Stimulated activated CD4-positive, alpha-beta T cell treated with anti-CD3 and anti-CD28 coated beads, Interleukin-15, amount 100 ng/mL, for 1 hour (primary cell): ENCODE measurements at places on chromosomes 5 and 9.

- DNase-seq = no peak
Measured at GRCh38 chr5:4995014-4995413, 145.1 kb upstream of the ADAMTS16 start.

- no peak for DNase-seq
Measured at GRCh38 chr9:84301851-84302250, 38.7 kb downstream of the SLC28A3 start.

GRCh38 chr5:155027993-155028629, 14.6 kb downstream of the KIF4B start:
- DNase-seq = no peak

DNA sequence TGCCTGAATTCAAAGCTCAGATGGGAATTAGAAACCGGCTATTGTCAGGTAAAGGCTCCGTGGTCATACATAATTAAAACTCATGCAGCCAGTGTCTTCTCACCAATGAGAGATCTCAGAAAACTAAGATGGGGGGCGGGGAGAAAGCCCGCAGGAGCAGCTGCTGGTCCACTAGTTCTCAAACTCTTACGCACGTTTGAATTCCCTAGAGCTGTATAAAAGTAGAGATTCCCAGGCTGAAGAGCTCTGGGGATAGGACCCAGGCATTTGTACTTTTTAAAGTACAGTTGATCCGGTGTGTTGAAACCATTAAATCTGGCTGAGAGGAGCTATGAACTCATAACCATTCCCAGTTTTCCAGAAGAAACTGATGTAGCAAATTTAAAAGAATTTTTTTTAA, 68.5 kb downstream of the FRMD3 start:
- DNase-seq = no peak

GRCh38 chr9:111034898-111035539, 3.3 kb downstream of the LPAR1 start:
- no peak for DNase-seq

DNA sequence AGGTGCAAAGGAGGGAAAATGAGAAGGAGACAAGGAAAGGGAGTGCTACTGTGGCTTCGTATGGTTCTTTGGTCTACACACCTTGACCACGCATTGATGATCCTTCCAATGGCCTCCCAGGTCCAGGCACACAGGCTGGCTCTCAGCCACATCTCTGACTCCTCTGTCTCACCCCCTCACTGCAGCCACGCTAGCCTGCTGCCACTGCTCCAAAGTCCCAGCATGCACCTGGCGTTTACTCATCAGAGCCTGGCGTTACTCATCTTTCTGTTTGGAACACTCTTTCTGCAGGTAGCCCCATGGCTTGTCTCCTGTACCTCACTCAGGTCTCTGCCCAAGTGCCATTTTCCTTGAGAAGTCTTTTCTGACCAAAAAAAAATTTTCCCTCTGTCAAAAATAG, 195.5 kb downstream of the SNCAIP start:
- DNase-seq = no peak

- no peak for DNase-seq
Measured at GRCh38 chr5:137296213-137296781, 202.8 kb downstream of the SPOCK1 start.

DNA sequence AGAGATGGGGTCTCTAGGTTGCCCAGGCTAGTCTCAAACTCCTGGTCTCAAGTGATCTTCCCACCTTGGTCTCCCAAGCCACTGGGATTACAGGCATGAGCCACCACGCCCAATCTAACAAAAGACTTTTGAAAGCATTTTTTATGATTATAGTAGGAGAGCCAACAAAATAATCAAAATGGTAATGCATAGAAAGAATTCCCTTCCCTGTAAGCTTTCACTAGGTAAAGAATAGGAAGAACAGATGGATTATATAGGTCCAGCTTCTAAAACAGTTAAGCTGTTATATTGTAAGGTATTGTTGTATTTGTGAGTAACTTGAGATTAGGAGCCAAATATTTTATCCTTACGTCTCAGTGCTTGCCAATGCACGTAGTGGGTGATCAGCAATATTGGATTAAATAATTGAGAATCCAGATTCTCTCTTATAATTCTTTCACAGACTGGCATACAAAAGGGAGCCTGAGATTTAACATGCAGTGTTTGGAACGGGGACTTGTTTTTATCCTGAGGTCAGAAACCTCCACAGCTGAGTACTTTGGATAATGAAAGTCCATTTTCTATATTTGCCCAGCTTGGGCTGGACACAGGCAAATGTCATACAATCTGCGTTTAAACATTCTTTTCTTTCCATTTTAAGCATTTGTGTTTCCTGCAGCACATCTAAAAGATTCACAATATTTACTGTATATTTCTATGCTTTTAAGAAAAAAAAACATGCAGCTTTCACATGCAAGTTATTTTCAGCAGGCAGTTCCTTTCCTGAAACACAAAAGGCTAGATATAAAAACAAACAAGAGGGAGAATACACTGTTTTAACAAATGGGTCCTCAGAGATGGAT, 238.4 kb downstream of the ARRDC3 start:
- DNase-seq = no peak

DNA sequence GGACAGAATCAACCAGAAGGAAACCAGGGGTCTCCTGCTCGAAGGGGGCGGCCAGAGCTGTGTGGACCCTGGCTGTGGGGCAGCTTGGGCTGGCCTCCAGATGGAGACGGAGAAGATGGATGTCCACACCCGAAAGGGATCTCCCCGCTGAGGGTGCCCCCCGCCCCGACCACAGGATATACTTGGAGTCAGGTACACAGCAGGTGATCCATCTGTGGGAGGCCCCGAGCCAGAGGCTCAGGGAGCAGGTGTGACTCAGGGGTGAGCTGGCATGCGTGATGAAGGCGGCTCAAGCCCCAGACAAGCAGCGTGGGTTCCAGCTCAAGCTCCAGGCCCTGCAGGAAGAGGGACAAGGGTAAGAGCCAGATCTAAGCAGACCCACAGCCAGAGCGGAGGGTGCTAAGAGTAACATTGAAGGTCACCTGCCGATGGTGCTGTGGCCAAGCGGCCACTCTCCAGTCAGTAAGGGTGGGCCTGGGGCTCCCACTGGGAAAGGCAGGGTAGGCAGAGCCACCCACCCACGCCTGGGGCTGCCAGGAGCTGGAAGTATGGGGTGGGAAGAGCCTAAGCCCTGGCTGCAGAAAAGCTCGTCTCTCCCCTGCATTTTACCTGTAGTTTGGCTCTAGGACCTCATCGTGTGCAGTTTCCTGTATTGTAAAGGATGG, 30.6 kb upstream of the MVB12B start:
- DNase-seq = no peak

GRCh38 chr5:123817267-123817666, 305.3 kb downstream of the CSNK1G3 start:
- DNase-seq = no peak

GRCh38 chr5:142006363-142007236, 6.2 kb downstream of the GNPDA1 start:
- DNase-seq = no peak

- DNase-seq = no peak
Measured at GRCh38 chr9:33818847-33819500, 2.0 kb downstream of the UBE2R2 start.

DNA sequence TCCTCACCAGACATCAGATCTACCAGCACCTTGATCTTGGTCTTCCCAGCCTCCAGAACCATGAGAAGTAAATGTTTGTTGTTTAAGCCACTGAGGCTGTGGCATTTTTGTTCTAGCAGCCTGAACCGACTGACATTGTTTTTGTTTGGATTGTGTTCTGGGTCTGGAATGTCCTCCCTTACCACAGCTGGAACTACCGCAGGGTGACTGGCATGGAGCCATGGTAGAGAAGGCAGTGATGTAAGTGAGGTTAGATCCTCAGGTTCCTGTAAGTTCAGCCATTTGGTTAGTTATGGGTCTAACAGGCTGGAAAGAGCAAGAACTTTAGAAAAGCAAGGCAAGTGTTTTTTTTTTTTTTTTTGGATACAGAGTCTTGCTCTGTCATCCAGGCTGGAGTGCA, 209.3 kb downstream of the DAB2IP start:
- DNase-seq = no peak

GRCh38 chr5:66849803-66850202, 253.6 kb downstream of the MAST4 start:
- no peak for DNase-seq

- peak; percentile 15 for DNase-seq
Measured at GRCh38 chr9:2621722-2622460, at the start of gene VLDLR. Gene VLDLR, plus strand, starts transcription at chr9:2621787. Its CDS starts 403 bp downstream, at chr9:2622190.

GRCh38 chr5:151233616-151234085, 9.8 kb upstream of the CCDC69 start:
- DNase-seq = no peak

GRCh38 chr5:36696059-36696673, 89.8 kb downstream of the SLC1A3 start:
- no peak for DNase-seq

- no peak for DNase-seq
Measured at GRCh38 chr5:117769877-117770276, 1195.3 kb upstream of the SEMA6A start.

DNA sequence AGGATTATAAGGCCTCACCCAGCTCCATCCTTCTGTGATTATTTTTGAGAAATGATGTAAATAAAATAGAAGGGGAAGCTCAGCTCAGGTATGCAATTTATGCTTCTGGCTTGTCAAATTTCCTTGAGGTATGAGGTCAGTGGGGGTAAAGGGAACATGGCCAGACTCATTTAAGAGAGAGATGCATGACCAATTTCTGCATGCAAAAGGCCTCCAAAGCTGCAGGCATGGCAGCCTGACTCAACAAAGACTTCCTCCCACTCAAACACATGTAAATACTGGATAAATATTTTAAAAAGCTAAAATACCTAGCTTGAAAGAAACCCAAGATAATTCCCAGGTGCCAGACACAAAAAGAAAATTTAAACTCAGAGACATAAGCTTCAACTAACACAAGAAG, 101.4 kb upstream of the SLC1A3 start:
- DNase-seq = no peak

DNA sequence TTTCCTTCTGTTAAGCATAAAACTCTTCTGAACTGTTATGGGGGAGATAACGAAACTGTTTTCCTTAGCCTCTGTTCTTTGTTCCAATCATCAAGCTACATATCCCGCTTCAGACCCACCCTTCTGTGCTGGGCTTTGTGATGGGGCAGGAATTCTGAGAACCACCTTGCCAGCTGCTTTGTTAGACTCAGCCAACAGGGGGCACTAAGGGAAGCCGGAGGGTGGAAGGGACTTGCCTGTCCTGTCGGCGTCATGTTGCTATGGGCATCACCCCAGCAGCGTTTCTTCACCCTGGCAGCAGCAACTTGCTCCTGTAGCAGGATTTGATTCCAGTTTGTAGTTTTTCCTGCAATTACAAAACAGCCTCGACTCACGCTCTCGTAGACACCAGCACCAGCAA, 169.1 kb downstream of the CAAP1 start:
- DNase-seq = no peak

DNA sequence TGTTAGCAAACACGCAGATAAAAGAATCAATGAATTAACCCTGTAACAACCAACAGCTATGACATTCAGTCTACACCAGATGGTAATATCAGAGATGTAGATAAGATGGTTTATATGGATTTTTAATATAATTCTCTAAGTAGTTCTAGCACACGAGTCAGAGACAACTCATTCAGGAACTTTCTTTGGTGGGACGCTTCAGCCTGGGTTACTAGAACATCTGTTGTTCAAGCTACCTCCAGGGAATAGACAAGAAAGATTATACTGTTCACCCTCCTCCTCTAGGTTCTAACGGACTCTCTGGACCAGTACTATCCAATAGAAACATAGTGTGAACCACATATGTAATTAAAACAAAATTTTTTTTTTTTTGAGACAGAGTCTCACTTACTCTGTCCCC, 73.8 kb downstream of the RAPGEF1 start:
- DNase-seq = no peak

DNA sequence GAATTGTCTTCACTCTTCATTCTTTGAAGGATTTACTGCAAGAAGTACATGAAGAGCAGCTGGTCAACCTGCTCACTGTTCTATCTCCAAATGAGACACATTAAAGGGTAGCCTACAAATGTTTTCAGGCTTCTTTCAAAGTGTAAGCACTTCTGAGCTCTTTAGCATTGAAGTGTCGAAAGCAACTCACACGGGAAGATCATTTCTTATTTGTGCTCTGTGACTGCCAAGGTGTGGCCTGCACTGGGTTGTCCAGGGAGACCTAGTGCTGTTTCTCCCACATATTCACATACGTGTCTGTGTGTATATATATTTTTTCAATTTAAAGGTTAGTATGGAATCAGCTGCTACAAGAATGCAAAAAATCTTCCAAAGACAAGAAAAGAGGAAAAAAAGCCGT, 37.6 kb downstream of the FXN start:
- DNase-seq = no peak

DNA sequence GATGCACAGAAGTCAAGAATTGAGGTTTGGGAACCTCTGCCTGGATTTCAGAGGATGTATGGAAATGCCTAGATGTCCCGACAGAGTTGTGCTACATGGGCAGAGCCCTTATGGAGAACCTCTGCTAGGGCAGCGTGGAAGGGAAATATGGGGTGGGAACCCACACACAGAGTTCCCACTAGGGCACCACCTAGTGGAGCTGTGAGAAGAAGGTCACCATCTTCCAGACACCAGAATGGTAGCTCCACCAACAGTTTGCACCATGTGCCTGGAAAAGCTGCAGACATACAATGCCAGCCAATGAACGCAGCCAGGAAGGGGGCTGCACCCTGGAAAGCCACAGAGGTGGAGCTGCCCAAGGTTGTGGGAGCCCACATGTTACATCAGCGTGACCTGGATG, 104.5 kb downstream of the STK32A start:
- DNase-seq = no peak

- DNase-seq = no peak
Measured at GRCh38 chr5:172736508-172737135, 34.4 kb downstream of the DUSP1 start.

DNA sequence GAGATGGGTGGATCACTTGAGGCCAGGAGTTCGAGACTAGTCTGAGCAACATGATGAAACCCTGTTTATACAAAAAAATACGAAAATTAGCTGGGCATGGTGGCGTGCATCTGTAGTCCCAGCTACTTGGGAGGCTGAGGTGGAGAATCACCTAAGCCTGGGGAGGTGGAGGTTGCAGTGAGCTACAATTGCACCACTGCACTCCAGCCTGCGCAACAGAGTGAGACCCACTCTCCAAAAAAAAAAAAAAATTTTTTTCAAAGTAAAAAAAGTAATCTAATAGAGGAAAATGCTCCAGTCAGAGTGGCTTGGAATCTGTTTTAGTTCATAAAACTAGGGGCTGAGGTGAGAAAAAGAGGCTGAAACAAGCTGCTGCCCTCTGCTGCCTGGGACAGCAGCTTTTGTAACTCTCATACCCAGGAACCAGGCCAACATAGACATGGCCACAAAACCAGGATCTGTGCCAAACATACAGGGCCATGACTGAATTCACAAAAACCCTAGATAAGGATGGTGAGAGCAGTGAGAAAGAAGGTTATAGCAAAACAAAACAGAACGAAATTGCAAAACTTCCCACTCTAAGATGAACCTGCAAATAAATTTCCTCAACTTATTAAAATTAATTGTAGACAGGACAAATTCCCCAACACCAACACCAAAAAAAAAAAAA, 13.1 kb upstream of the DCAF12 start:
- no peak for DNase-seq

- DNase-seq = no peak
Measured at GRCh38 chr9:99472240-99472915, 250.3 kb downstream of the SEC61B start.

- peak; percentile 12 for DNase-seq
Measured at GRCh38 chr5:171484460-171484899, 65.0 kb downstream of the FGF18 start.

- no peak for DNase-seq
Measured at GRCh38 chr9:29241320-29241719, 1668.0 kb upstream of the C9orf72 start.
